Activated naive CD4-positive, alpha-beta T cell treated with Interleukin-2 at 50 U/mL for 16 hours (primary cell): ENCODE measurements at places on chromosomes 3 and 15.

- no peak for DNase-seq
Measured at GRCh38 chr15:101135532-101136166, 116.2 kb downstream of the CHSY1 start.

GRCh38 chr3:98780343-98780742, 17.2 kb downstream of the ST3GAL6 start:
- DNase-seq, result no peak

DNA sequence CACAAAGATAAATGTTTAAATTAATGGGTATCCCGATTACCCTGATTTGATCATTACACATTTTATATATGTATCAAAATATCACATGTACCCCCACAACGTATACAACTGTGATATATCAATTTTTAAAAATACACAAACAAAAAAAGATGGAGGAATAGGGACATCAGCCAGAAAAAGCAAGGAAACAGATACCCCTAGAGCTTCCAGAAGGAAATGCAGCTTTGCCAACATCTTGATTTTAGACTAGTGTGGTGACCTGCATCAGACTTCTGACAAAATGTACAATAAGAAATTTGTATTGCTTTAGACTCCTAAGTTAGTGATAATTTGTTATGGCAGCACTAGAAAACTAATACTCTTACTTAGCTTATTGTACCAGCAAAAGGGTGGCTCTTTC, 483.8 kb downstream of the TUSC7 start:
- no peak for DNase-seq

DNA sequence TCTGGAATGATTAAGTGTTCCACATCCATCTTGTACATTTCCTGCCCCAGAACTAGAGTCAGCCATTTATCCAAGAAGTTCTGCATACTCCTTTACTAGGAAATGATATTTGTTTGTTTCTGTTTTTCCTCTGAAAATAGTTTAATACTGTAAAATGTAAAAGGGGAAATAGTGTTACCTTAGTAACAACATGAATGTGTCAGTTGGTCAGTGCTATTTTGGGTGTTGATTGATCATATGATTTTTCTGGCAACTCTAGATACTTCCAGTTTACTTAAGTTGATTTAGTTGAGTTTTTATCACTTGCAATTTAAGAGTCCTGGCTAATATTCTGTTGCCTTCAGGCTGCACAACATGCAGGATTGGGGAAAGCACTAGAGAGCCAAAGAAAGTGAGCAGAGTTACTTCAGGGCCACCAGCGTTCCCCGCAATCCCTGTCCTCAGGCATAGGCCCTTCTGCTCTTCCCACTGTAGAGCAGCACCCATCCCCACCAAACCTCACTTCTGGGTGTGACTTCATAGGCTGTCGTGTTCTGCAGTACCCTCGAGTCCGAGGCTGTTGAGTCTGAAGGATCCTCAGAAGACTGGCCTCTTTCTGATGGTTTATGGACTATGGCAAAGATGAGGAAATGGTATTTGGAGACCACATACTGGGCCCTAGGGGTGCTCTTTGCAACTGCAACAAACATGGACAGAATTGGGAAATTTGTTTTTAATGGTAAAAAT, 69.0 kb downstream of the CHD2 start:
- DNase-seq, result no peak

DNA sequence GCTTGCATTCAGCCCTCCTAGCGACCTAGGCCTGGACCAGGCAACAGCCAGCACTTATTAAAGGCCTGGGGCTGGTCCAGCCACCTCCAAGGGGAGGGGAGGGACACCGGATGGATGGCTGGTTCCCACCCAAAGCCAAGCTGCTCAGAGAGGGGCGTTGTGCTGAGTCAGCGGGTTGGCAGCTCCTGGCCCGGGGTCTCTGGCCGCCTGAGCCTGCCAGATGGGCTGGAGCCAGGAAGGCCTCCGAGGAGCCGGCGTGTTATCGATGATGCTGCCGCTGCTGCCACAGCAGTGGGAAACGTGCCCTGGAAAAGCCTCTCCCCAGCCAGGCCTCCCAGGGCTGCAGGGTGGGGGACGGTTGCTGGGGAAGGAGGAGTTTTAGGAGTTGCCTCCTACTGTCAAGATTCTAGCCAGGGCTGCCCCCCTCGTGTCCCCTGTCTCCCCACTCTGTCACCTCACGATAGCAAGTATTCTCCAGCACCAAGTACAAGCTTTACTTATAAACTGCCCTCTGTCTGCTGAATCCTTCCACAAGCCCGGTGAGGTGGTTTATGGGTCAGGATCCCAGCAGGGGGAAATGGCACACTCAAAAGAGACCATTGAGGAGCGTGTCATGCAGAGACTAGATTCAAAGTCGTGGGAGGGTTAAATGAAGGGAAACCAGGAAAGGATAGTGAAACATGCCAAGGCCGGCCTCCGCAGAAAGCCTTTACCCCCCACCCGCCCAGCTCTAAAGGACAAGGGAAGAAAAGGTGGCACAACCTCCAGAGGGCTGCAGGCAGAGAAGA, 43.2 kb upstream of the TSEN2 start:
- DNase-seq, result no peak

DNA sequence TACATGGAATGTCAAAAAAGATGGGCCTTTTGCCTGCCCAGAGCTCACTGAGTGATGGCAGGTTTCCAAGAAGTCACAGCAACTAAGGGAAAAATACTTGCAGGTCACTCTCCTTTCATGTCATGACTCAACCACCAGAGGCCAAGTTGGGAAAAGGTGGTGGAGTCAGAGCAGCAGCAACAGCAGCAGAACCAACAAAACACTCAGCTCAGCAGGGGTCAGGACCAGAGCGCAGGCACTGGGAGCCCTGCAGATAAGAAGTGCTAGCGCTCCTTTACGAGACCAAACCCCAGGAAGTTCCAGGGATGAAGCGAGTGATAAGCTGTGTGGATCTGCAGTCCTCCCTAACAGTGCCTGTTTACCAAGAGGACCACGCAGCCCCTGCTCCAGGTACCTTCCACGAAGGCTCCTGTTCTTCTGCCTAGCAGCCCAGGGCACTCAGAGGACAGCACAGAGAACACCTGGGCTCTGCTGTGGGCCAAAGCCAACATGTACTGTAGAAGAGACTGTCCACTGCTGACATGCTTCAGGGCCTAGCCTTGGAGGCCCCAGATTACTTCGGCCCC, 26.0 kb downstream of the POC1A start:
- no peak for DNase-seq

DNA sequence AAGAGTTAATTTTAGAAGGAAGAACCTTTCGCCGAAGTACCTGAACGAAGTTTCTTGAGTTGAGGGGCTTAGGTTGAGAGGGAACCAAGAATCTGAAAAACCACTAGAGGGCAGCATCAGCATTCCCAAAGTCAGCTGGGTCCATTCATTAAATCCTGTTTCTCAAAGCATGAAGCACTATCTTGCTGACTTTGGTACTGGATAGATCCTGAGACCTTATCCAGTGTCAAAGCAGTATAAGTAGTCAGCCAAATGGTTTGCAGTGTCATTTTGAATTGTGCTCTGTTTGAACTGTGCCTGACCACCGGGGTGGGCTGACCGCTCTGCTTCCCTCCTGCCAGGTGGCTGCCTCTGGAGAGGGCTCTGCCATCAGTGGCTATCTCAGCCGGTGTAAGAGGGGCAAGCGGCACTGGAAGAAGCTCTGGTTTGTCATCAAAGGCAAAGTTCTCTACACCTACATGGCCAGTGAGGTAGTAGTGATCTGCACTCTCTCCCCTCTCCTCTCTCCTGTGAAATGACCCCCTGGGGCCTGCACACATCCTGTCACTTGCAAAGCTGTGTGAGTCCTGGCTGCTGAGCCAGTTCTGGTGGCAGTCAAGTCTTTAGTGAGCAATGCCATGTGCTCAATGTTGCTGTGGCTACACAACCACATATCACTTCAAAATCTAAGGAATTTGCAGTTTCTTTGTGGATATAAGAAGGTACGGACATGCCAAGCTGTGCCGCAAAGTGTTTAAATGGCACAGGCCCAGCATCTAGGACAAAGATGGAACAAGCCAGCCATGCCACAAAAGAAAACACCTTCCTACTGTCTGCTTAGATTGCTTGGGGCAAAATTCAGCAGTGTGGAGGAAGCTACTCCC, 21.4 kb upstream of the NR2C2 start:
- no peak for DNase-seq

- no peak for DNase-seq
Measured at GRCh38 chr3:190132371-190132770, 11.7 kb upstream of the P3H2 start.

- DNase-seq, result no peak
Measured at GRCh38 chr3:101762041-101762646, 16.9 kb upstream of the NXPE3 start.

GRCh38 chr3:153274561-153274960, 112.5 kb downstream of the RAP2B start:
- no peak for DNase-seq

DNA sequence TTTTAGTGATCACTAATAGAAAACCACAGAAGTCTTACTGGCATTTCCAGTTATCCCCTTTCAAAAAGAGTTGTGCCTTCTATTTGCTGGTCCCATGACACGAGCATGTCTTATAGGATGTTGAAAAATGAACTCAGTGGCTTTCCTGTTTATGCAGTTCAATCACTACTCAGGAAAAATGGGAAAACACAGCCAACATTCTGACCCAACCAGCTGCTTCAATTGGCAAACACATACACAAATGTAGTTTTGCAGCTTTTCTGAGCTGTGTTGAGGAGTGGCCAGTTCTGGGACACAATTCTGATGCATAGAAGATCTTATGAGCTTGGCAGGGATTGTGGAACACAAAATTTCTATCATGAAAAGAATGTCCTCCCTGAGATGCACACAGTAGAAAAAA, 40.3 kb downstream of the FSTL1 start:
- no peak for DNase-seq

DNA sequence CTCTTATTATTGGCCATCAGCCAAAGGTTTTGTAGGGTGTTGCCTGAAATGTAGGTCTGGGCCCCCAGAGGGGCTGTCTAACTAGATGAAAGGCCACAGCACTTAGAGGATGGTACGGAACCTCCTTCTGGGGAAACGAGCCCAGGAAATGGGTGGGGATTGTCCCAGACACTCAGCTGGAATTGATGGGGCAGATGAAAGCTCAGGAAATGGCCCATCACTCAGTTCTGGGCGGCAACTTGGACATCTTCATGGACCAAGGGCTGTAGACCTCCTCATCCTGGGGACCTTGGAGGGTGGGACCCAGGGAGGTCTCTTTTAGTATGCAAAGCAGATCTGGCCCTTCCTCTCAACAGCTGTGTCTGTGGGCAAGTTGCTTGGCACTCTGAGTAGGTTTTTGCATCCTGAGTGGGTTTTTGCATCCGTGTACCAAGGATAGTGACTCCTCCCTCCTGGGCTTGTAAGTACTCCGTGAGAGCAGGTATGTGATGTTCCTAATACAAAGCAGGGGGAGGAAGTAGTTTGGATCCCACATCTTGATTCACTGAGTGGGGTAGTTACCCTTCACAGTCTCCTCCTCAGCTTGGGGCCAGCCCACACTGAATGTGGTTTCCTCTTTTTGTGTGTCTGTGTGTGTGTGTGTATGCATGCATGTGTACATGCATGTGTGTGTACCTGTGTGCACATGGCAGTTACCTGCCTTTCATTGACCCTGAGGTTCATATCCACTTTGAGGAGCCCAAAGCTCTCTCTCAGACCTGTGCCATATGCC, 292.0 kb downstream of the RPLP1 start:
- no peak for DNase-seq

DNA sequence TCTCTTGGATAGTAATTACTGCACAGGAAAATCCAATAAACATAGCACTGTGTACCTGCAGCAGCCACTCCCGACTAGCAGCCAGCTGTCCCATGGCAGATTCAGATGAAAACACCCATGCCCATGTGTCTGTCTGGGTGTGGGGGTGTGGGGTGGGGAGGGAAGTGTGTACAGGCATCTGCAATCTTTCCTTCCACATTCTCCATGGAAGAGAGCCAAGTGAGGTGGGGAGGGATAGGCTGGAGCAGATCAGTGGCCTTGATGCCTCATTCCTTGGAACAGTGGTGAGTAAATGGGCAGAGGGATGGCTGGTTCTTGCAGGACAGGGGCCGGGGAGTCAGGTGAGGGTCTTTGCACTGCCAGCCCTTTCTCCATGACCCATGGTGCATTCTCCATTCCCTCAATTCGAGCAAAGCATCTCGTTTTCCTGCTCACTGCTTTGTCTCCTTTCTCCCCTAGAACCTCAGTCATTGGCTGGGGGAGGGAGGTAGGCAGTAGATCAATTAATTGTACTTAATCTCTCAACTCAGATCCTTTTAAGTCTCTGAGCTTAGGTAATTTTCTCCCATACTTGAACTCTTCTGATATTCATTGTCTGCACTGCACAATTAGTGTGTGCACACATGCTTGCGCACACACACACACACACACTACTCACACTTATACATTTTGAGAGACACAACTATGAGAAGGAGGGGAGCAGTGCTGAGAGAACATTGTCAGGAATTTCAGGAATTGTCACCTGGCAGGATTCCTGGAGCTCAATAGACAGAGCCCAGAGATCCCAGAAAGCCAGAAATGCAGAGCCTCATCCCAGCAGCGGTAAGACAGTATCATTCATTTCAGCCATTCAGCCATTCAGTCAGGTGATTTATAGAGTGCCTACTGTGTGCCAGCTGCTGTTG, 31.9 kb downstream of the PDIA5 start:
- no peak for DNase-seq

DNA sequence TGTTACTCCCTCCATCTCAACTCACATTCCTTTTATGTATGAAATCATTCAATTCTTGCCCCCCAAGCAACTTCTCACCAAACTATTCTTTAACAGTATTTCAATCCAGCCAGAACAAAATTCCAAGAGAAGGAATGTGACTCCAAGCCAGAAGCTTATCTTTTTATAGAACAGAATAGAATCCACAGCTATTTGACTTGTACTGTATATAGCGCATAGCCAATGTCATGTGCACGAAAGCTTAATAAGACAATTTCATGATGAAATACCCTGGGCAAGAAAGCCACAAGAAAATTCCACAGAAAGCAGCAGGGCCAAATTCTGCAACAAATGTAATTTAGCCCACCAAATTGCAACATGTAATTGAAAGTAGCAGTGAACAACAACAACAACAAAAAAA, 127.6 kb upstream of the UBE2E2 start:
- DNase-seq, result no peak

- no peak for DNase-seq
Measured at GRCh38 chr3:108513961-108514360, 3.6 kb upstream of the MYH15 start.

DNA sequence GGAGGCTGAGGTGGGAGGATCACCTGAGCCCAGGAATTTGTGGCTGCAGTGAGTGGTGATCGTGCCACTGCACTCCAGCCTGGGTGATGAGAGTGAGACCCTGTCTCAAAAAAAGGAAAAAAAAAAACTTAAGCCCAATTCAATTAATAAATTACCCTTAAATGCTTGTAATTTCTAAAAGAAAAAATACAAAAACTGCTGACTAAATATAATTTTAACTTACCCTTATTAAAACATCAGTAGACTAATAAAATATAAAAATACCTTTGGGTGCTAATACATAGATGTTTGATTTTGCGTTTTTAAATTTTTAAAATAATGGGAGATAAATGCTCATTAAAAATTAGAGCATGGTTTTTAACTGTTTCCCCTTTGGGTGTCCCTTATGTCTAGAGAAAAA, 17.5 kb upstream of the SLC25A26 start:
- DNase-seq, result no peak

- no peak for DNase-seq
Measured at GRCh38 chr3:155646128-155646527, 98.7 kb downstream of the PLCH1 start.
